EL (cell line): ENCODE measurements at places on chromosomes 6 and 20.

DNA sequence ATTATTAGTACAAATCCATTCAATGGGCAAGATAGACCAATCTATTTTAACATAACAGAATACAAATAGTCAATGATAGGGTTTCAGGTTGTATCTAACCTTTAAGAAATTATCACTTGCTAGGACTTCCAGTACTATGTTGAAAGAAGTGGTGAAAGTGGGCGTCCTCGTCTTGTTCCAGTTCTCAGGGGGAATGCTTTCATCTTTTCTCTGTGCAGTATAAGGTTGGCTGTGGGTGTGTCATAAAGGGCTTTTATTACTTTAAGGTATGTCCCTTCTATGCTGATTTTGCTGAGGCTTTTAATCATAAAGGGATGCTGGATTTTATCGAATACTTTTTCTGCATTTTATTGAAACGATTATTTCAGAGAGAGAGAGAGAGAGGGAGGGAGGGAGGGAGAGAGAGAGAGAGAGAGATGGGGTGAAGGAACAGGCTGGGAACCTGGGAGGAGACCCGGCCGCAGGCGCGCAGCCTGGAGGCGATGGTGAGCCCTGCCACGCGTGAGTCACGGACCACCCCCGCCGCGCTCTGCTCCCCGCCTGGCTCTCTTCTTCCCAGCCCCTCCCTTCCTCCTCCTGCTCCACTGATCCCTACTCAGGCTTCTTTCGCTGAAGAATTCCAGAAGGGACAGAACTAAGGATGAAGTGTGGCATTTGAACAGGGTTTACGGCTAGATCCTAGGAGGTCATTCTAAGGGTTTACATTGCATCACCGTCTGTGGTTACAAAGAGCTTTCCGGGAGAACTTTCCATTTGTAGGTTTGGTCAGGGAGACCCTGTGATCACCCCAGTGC lies 45.5 kb upstream of the HLA-E start:
- peak; percentile 64 for DNase-seq

DNA sequence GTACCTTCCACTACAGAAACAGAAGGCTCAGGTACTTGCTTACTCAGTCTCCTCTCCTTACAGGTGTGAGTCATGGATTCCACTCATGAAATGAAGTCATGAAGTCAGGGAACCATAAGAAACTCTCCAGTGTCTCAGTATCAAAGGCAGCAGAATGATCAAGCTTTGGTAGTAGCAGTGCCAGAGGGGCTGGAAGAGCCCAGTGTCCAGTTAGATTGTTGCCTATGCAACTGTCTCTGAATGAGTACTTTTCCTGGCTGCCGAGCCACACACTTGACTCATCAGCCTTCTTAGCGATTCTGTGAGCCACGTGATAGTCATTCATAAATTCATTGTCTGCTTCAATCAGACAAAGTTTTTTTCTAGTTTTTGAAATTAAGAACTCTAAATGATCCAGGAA lies 52.2 kb upstream of the DTNBP1 start:
- DNase-seq: peak; percentile 27

DNA sequence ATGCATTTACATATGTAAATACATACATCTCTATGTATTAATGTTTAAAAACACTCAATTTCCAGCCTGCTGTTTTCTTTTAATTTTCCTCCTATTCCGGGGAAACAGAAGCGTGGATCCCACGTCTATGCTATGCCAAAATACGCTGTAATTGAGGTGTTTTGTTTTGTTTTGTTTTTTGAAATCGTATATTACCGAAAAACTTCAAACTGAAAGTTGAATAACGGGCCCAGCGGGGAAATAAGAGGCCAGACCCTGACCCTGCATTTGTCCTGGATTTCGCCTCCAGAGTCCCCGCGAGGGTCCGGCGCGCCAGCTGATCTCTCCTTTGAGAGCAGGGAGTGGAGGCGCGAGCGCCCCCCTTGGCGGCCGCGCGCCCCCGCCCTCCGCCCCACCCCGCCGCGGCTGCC lies 355 bp upstream of the BMP2 start:
- no peak for DNase-seq

DNA sequence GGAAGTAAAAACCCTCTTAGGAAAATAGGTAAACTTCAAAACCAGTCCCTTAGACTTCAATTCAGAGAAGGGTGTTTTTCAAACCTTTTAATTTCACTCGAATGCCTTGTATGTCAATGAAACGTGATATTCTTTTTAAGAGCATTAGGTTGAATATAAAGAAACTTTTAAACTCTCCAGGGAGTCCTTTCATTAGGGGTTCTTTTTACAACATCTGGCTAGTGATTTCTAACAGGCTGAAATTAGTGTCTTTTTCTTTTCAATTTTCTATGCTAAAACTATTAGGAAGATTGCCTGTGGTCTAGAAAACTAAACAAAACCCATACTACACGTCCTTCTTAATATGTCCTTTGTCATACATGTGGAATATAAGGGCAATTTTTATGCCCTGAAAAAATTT lies 569.7 kb upstream of the CITED2 start:
- peak; percentile 7 for DNase-seq

DNA sequence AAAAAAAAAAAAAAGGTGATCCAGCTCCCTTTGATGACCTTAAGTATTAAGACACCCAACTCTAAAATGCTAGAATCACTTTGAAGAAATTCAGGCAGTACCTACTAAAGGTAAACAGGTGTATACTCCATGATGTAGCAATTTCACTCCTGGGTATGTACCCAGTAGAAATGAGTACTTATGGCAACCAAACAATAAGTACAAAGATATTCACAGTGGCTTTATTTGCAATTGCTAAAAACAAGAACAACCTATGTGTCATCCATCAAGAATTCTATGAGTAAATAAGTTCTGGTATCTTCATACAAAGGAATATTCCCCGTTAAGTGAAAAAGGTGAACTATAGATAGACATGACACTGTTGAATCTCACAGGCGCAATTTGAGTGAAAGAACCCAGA lies 29.4 kb downstream of the MDGA1 start:
- DNase-seq: peak; percentile 22

- no peak for DNase-seq
These were observed 394.4 kb downstream of the CDH26 start for GRCh38 chr20:60352596-60352995.

DNA sequence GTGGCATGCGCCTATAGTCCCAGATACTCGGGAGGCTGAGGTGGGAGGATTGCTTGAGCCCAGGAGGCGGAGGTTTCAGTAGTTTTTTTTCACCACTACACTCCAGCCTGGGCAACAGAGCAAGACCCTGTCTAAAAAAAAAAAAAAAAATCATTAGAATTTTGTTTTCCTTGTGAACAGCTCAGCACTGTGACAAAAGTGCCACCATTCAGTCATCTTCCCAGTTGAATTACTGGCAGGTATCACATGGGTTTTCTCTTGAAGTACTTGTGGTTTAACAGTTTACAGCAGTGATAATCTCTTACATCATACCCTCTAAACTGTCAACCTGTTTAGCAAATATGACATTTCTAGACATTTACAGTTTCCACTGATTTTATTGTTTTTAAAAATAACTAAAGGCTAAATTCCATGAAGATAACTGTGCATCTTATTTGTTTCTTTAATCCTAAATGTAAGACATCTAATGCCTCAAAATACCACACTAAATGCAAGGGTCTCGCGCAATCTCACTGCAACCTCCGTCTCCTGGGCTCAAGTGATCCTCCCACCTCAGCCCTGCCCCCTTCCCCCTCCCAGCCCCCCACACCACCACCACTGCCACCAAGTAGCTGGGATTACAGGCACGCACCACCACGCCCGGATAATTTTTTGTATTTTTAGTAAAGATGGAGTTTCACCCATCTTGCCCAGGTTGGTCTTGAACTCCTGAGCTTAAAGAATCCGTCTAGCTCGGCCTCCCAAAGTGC lies 7.0 kb downstream of the TRPC4AP start:
- DNase-seq: no peak

DNA sequence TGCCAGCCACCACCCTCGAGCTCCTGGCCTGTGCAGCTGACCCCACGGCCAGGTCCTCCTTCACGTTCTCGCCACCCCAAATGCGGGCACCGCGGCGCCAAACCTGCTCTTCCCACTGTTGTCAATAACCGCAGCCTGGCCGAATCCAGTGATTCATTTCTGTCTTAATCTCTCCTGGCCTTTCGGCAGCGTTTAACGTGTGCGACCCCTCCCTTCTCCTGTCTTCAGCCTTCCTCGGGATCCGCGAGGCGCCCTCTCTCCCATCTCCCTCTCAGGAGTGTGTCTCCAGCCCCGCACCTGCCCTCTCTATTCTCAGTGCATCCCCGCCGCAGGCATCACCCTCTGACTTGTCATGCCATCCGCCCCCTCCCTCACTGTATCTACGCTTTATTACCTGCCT lies 91.4 kb downstream of the THBS2 start:
- no peak for DNase-seq

- DNase-seq: no peak
These were observed 7.9 kb upstream of the COL12A1 start for GRCh38 chr6:75213732-75214131.

- peak; percentile 69 for DNase-seq
These were observed 43.0 kb downstream of the TSPYL4 start for GRCh38 chr6:116210750-116211425.

- peak; percentile 48 for DNase-seq
These were observed 28.8 kb downstream of the RWDD2A start for GRCh38 chr6:83221889-83222479.

DNA sequence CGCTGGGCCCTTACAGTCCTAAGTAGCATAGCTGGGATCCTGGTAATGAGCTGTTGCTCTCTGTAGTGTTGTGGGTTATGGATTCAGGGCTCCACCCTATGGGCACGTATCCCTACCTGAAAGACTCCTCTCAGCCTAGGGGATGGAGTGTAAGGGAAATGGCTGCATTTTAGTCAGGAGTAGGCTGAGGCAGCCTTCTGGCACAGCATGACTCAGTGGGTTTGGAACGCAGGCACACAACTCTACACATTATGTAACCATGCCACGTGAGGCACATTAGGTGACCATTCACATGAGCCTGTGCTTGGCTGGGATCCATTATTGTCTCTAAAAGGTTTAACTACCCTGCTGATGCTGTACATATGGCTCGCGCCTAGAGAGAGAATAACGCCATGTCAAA lies 27.8 kb downstream of the HDDC2 start:
- DNase-seq: peak; percentile 42

DNA sequence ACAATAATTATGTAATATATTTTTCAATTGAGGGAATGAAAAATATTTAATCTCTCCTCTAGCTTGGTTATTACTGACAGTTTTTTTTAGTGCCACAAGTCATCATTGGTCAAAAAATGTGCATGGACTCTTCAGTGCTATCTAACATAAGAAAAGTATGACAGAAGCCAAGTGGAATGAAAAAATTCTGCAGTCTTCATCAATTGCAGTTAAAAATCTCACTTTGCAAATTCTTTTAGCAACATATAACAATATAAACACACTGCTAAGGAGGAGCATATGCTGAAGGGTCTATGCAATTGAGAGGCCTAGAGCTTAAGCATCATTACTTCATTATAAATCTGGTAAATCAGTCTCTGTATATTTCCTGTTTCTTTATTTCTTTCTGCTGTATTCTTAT lies 175.1 kb downstream of the ARHGAP18 start:
- DNase-seq: peak; percentile 20

- no peak for DNase-seq
These were observed 306.7 kb downstream of the PLCB1 start for GRCh38 chr20:8438748-8439147.

DNA sequence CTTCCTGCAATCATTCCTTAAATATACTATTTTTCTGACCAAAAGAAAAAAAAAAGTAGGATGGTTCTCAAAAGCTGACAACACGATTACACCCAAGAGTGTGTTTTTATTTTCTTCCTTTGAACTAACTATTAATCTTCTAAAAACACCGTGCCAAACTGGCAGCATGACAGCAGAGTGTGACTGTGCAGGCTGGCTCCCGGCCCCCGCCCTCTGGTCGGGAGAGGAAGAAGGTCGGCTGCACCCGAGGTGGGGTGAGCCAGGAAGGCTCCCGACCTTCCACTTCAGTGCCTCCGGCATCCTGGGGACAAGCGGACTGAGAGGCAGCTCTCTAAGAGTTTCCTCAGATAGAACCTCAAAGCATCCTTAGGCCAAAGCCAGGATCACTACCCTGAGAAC lies 29.2 kb downstream of the SLC22A23 start:
- DNase-seq: no peak

DNA sequence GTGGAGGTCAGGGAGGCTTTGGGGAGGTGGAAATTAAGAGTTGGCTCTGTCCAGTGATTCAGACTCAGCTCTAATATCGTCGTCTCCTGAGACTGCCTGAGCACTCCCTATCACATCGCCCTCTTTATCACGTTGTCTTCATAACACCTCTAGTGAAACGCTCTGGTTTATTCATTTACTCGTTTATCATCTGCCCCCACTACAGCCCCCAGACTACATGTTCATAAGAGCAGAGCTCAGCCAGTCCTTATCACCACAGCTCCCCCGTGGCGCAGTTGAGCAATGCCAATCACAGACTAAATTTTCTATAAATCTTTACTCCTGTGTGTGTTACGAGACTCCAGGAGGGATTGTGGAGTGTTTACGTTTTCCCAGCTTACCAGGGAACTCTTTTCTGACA lies 316.2 kb downstream of the ADGRB3 start:
- no peak for DNase-seq

GRCh38 chr6:9825526-9825925 lies 589.3 kb downstream of the TFAP2A start:
- DNase-seq: no peak

DNA sequence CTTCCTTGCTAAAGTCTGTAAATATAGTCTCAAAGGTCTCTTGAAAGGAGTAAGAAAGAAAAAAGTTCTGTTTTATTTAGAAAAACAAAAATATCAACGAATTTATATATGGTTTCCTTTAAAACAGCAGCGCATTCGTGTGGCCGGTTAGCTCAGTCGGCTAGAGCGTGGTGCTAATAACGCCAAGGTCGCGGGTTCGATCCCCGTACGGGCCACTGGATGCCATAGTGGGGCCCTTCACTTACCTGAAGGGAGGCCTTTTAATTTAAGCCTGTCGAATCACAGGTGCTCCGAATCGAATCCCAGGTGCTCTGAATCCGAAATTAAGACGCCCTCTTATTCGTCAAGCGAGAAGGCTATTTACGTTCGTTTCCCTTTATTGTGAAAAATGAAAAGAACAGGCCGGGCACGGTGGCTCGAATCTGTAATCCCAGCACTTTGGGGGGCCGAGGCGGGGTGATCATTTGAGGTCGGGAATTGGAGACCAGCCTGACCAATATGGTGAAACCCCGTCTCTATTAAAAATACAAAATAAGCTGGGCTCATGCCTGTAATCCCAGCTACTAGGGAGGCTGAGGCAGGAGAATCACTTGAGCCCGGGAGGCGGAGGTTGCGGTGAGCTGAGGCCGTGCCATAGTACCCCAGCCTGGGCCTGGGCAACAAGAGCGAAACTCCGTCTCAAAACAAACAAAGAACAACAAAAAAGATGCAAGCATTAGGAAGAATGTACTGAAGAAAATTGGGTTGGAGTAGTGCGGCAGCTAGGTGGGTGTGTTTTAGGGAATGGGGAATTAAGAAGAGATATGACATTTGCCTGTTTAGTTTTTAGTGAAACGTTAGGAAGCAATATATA lies 195.8 kb upstream of the ZNF184 start:
- peak; percentile 76 for DNase-seq

DNA sequence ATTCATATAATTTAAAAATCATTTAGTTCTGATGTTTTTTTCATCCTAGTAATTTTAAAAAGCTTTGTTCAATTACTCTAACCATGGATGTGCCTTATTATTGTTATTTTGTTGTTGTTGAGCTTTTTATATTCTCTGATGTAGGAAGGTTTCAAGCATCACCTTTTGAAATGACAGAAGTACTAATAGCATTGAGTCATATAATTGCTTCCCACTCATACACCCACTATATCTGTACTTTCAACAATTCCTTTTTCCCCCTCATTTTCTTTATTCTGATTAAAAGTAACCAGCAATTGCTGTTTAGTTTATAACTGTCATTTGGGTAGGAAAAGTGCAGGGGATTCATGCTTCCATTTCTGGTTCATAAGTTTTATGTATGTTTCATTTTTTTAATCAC lies 38.6 kb downstream of the DNAH8 start:
- DNase-seq: no peak
